ENCODE measurements at places on chromosomes 3 and 15.

GRCh38 chr3:71244826-71245488, 338.6 kb downstream of the FOXP1 start:
- DNase-seq = no peak

- DNase-seq = no peak
Measured at GRCh38 chr3:66610562-66610909, 109.7 kb upstream of the LRIG1 start.

DNA sequence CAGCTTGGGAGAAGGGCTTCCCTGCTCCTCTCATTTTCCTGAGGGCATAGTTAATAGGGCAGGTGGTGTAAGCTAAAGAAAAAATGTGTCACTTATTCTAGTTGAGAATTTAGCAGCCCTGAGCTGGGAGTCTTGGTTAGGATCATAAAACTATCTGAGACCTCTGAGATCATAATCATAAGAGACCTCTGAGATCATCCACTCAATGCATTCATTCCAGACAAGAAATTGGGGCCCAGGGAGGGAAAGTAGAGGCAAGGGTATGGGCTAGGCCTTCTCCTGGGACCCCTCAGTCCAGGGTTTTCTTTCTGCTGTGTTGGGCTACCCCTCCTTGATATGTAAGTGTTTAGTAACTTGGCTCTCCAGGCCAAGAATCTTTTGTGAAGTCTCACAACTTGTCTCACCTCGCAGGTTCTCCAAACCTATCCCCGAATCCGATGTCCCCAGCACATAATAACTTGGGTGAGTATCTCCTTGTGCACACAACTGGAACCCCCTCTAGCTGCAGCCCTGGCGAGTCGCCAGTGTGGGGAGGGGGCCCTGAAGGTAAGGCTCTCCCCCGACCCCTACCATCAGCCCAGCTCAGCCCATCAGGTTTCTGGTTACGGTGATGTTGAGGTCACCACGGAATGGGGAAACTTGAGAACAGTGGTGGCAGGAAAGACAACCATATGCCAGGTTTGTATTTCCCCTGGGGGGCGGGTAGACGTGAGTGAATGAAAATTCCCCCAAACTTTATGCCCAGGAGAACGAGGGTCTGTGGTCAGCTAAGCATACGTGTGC, 84.1 kb downstream of the AAGAB start:
- no peak for DNase-seq

DNA sequence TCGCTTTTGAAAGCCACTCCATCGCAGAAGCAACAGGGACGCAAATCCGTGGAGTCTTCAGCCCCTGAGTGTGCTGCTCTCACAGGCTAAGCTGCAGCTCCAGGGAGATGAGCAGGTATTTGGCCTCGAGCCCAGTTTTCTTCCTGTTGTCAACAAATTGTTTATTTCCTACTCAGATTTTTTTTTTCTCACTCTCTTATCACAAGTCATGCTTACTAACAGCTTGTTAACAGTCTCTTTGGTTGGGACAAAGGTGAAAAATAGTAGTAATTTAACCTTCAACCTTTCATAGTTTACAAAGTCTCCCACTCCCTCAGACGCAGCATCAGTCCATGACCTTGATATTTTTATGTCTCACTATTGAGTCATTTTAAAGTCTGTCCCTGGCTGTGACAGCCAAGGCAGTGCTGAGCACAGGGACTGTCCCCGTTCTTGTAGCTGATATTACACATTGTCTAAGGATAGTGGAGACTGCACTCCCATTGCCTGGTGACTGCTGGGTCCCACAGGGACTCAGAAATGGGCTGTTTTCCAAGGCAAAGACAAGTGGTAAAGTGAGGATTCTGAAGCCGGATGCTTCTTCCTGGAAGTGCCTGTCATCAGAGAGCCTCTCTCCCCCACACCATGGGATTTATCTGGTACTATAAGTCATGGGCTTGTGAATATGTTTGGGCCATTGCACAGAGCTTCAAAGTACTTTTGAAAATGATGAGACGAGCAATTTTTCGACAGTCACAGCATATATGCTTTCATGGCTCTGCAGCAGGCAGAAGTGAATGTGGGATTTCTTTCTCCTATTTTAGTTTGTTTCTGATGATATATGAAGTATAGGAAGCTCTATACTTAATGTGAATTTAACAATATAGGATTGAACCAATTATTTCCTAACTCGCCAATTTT, 59.8 kb upstream of the UNC13C start:
- no peak for DNase-seq

GRCh38 chr3:145776782-145777408, 384.1 kb downstream of the PLOD2 start:
- DNase-seq = peak; percentile 25

GRCh38 chr3:38255627-38256026, 10.0 kb upstream of the SLC22A13 start:
- no peak for DNase-seq

- no peak for DNase-seq
Measured at GRCh38 chr3:9909221-9910013, 6.8 kb downstream of the IL17RE start.

GRCh38 chr3:128052595-128053351, 536 bp downstream of the SEC61A1 start:
- no peak for DNase-seq

DNA sequence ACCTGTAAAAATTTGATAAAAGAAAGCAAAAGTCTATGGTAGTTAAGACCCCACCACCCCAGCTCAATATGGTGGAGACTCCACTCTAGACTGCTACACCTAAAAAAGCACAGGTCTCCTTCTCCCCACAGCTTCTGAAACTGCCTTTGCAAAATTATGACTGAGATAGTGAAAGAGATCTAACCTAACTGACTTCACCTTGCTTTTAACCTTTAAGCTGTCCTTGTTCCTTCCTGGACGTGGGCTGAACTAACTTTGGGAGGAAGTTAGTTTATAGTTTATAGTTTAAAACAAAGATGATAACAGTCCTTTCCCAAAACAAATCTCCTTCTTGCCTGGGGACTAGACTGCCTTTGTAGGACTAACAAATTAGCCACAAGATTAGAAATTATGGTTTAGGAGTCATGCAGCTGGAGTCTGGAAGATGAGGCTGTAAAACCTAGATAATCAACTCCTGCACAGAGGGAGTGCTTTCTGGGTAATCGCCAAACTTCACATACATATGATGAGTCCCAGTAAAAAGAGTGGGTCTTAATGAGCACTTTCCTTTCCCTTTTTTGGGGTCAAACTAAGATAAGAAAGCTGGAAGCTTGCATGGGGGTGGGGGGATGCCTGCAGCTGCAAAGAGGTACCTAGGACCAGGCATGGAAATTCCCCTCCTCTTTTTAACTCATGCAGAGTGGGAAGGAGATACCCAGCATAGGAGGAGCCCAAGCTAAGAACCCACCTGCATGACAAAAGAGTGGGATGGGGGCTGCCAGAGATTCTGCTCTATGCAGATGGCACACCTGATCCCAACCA, 17.5 kb downstream of the CCR8 start:
- DNase-seq = no peak

- no peak for DNase-seq
Measured at GRCh38 chr15:92805080-92805690, 94.9 kb upstream of the CHD2 start.

DNA sequence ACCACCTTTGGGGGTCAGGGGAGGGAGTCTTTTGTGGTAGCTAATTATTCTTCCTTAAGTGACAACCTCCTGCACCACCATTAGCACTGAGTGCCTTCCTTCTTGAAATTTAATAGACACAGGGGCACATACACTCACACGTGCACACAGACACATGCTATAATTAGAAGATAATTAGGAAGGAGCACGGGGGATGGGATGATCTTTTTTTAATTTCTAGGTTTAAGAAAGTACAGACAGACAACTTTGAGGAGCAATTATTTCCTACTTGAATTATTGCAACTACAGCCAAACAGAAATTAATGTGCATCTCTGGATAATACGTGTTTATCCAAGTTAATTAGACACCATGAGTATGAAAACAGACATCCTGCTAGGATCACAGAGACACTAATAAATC, 44.8 kb upstream of the GUCA1C start:
- DNase-seq = peak; percentile 42

GRCh38 chr3:73404435-73404834, 220.3 kb downstream of the PDZRN3 start:
- no peak for DNase-seq

- no peak for DNase-seq
Measured at GRCh38 chr3:33877187-33877586, 78.8 kb downstream of the PDCD6IP start.

DNA sequence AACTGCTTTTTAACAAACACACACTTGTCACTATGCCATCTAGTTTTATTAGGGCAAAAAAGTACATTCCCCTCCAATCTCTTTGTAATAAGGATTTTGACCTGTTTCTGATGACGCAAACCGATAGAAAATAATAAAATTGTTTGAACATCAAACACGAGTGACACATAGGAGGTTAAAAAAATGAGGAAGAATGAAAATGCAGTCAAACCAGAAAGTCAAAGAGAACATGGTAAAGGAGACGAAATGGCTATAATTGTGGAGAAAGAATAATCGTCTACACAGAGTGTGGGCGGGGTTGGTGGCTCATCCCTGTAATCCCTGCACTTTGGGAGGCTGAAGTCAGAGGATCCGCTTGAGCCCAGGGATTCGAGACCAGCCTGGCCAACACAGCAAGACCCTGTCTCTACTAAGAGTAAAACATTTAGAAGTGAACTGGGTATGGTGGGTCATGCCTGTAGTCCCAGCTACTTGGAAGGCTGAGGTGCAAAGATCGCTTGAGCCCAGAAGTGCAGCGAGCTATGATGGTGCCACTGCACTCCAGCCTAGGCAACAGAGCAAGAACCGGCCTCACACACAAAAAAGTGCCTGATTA, 83.2 kb downstream of the MEIS2 start:
- no peak for DNase-seq

DNA sequence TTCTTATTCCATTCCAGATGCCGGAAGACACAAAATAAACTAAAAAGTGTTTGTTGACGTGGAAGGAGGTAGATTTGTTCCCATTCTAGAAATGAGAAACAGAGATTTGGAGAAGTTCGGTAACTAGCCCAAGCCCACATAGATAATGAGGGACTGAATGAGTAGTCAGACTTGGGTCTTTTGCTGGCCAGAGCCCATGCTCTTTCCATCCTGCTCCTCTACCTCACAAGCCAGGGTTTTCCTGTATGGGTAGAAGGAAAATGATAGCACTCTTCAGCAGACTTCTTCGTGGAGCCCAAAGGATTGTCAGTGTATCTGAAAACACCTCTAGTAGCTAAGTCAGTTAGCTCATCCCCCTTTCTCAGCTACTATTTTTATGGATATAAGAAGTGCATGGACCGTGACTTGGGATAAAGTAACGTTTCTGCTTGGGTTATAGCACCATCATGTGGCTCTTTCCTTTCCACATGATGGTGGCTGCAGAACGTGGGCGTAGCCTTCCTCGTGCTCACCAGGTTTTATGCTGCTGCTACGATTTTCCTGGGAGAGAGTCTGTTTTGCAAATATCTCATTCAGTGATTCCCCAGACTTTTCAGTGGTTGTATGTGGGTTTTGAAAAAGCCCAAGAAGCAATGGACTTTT, 84.6 kb downstream of the DGKG start:
- DNase-seq = no peak

GRCh38 chr3:58041182-58041825, 33.1 kb downstream of the FLNB start:
- DNase-seq = no peak

GRCh38 chr3:177772908-177773557, 575.8 kb upstream of the TBL1XR1 start:
- peak; percentile 36 for DNase-seq

GRCh38 chr15:86611417-86612040, 531.9 kb downstream of the AGBL1 start:
- DNase-seq = no peak

DNA sequence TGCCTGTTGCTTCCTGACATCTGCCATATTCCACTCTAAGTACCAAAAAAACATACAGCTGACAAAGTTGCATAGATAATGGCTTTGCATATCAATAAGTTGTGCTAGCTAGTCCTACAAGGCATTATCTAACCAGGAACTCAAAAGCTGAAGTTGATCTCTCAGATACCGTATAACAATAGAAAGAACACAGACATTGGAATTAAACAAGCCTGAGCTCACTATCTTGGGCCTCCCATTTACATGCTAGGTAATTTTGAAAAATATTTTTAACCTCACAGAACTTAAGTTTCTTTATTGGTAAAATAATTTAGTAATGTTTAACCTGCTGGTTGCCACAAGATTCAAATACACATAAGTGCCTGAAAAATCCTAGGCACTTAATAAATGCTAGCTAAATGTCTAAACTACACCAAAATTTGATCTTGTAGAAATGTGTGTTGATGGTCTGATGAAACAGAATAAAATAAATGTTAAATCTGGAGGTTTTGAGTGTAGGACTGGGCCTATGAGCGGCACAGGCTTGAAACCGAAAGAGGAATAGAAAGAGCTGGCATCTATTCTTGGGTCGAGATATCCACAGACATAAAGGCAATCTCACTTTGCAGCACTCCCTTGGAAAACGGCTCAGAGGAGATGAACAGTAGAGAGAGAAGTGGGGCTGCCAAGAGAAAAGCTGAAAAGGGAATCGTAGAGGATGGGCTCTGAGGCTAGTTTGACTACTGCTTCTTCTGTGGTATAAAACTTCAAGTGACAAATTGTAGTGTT, 29.9 kb upstream of the TTC14 start:
- DNase-seq = no peak

DNA sequence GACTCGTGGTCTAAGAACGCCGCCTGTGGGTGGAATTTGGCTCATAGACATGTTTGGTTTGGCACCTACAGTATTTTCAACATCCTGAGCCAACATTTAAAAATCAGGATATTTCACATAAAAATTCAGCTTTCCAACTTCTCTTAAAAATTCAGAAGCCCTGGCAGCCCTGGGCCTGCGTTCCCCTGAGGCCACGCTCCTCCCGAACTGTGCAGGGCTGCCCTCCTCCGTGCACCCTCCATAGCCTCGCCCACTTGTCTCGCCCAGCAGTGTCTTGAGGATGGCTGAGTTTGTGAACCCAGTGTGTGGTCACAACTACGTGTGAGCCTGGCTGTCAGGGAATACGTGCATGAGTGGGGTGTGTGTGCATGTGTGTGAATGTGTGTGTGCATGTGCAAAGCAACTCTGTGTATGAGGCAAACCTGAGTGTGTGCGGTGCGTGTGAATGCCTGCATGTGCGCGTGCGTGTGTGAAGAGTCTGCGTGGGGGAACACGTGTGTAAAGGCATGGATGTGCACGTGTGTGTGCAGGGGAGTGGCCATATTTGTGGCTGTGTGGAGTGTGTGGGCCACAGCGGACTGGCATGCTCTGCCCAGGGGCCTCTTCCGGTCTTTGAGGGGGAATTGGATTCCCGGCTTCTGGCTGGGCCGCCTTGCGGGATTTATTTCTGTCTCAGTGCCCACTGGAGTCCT, 30.9 kb downstream of the PTH1R start:
- DNase-seq = no peak

DNA sequence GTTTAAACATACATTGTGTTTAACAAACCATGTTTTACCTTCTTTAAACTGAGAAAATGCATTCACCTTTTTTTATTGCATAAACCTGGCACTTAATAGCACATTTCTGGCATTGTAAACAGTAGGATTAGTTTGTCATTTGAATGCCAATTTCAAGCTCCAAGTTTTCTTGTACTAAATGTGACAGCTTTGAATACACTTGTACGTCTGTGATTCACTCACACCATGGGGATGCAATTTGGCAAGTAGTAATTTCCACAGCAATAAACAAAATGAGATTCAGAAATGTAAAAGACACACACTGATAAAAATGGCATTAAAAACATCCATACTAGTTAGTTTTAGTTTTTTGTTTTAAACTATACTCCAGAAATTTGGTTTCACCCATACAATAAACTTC, 598.9 kb downstream of the SI start:
- no peak for DNase-seq

- no peak for DNase-seq
Measured at GRCh38 chr15:39226169-39226937, 354.5 kb upstream of the THBS1 start.

- DNase-seq = no peak
Measured at GRCh38 chr3:196222876-196223595, 6.7 kb downstream of the SLC51A start.

- peak; percentile 38 for DNase-seq
Measured at GRCh38 chr3:184777566-184778356, 34.2 kb upstream of the VPS8 start.
